DMS79 (cell line): ENCODE measurements at places on chromosomes 6 and 20.

DNA sequence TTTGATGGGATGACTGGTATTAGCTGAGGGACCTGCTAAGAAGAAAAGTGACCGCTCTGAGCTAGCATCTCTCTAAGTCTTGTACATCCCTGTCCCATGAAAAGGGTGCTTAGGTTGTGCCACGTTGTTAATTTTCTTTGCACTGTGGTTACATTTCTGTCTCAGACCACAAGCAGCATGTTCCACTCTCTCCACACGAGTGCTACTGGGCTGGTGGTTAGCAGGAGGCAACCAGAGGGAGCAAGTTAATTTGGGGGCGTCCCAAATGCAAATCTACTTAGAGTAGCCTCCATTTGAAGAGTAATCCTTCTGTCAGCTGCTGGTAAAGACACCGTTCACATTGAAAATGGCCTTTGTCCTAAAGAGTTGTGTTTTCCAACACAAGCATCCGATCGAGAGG, 3.4 kb upstream of the SCML4 start:
- DNase-seq = no peak

GRCh38 chr20:53079828-53080686, 107.9 kb downstream of the TSHZ2 start:
- no peak for DNase-seq

GRCh38 chr20:41167118-41167470, 29.8 kb downstream of the PLCG1 start:
- DNase-seq = no peak

DNA sequence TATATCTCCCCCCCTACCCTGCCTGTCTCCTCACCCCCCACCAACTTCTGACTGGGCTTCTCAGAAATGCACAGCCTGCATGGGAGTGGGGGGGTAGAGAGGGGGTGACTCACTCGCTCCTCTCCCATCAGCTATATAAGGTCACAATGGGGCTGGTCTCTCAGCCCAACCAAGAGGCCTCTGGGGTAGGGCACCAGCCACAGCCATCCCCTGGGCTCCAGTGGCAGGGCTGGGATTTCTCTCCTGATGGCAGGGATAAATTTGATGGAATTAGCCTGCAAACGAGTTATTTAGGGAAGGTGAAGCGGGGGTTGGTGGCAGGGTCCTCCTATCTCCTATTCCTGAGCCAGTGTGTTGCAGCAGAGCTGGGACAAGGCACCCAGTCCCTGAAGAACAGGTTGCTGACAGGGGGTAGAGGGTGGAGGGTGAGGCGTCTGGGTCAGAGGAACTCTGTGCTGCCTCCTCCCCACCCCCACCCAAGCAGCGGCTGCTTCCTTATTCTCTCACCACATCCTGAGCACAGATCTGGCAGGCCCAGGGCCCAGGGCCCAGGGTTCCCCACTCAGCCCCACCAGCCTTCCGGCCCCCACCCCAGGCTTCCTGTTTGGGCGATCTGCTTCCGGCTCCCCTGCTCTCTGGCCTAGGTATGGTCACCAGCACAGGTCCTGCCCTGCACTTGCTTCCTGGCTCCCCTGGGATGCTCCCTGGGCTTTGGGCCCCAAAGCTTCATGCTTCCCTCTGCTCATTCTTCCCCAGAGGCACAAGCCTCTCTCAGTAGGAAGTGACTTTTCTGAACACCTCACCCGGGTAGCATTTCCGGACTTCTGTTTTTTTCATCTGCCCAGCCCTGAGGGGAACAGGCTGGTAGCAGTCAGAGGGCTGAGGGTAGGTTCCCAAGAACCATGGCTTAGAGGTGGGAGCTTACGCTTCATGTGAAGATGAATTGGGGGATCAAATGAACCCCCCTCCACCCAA, 4.0 kb downstream of the PPP1R18 start:
- no peak for DNase-seq

DNA sequence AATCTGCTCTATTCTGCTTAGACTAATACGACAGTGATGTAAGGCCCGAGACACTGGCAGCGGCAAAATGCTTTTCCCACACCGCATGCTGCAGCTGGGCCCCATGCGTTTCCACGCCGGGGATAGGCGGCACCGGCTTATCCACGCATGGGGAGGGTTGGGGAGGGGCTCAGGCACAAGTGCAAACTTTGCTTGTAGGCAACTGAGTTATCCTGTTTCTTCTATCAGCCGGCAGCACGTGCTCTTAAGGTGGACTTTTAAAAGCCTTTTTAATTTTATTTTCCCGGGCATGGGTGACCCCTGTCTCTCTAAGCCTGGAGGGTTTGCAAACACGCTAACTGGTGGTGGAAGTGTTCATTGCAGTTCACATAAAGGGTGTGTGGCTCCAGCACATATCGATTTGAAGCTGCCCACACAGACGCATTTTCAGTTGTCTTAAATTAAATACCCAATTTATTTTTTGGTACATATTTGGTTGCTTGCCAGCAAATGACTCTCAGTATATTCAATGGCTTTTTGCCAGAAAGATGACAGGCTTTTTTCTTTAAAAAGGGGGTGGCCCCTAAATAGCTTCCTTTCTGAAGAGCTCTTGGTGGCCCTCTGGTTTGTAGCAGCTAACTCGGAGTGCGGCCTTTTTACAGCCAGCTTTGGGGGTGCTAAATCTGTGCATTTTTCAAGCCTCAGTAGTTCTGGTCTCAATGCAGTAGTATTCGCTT, 561.8 kb upstream of the AGPAT4 start:
- no peak for DNase-seq

- DNase-seq = peak; percentile 85
Observed at GRCh38 chr20:24746351-24746685, 202.8 kb upstream of the CST7 start.

- no peak for DNase-seq
Observed at GRCh38 chr6:63268574-63268973, 51.2 kb downstream of the LGSN start.

GRCh38 chr20:8943631-8944030, 125.3 kb upstream of the PLCB4 start:
- no peak for DNase-seq

GRCh38 chr6:47209632-47210031, 100.1 kb downstream of the TNFRSF21 start:
- no peak for DNase-seq

- DNase-seq = no peak
Observed at GRCh38 chr20:44009679-44009992, 95.0 kb downstream of the TOX2 start.

- DNase-seq = no peak
Observed at GRCh38 chr6:130893277-130893676, 66.1 kb downstream of the SMLR1 start.

- DNase-seq = no peak
Observed at GRCh38 chr20:1712634-1713624, 55.4 kb upstream of the SIRPG start.

DNA sequence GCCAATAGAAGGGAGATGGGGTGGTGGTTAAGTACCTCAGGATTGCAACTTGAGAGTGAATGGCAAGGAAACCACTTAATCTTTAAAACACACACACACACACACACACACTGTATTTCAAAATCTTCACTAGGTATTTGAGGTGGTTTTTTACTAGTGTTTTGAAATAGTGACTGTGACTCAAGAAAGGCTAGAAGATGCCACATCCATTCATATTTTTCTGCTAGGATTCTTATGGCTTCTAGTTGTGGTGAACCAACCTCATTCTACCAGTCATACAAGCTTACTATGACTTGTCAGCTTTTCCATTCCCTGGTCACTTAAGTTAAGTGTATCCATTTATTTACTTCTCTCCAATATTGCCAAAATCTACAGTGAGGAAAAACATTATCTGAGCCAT, 519.4 kb upstream of the JAG1 start:
- DNase-seq = no peak

- DNase-seq = no peak
Observed at GRCh38 chr20:49964964-49965780, 17.6 kb upstream of the SNAI1 start.

- DNase-seq = no peak
Observed at GRCh38 chr6:136696783-136697364, 95.4 kb downstream of the MAP3K5 start.

DNA sequence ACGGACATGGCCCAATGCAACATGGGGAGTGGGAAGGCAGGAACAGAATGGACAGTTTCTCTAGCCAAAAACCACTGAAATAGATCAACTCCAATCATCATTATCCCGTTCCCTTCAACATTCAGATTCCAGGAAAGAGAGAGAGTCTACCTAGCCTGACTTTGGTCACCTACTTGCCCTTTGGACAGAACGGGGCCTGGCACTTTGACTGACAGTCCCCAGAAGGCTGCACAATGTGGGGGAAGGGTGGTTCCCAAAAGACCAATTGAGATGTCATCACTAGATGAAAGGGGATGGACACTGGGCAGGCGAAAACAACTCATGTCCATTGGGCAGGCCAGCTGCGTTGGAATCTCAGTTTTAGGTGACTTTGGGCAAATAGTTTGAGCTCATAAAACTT, 15.0 kb upstream of the KIF16B start:
- no peak for DNase-seq

DNA sequence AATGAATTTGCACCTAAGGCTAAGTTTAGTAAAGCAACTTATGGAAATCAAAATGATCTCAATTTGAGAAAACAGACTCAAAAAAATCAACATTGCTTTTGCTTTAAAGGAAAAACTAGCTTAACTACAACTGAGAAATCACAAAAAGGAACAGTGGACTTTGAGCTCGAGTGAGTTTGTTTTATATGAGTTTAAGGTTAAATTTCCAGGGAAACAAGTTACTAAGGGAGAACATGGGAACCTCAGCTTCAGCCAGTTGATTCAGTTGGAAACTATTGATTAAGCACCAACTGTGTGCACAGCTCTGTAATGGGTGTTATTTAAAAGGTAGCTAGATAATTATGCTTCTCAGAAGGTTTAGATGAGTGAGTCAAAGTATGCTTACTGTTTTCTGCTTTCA, 85.7 kb downstream of the TBC1D7 start:
- DNase-seq = no peak

- DNase-seq = no peak
Observed at GRCh38 chr6:42624601-42625000, 60.8 kb downstream of the UBR2 start.

DNA sequence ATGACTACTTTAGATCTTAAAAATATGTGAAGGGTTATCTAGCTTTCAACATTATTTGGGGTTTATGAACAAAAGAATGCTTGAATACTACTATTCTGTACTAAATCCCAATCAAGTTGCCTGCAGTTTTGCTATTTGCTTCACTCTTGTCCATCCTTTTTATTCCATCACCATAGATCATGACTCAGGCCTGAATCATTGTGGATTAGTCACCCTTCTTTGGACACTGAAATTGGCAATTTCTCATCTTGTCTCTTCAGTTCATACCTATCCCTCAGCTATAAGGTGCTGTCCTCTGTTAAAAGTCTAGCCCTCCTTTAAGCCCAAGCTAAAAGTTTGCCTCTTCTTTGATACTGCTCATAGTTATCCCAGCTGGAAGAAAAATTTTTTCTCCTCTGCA, 199.1 kb downstream of the CENPW start:
- no peak for DNase-seq

GRCh38 chr6:42402184-42402583, 49.5 kb downstream of the TRERF1 start:
- DNase-seq = no peak

DNA sequence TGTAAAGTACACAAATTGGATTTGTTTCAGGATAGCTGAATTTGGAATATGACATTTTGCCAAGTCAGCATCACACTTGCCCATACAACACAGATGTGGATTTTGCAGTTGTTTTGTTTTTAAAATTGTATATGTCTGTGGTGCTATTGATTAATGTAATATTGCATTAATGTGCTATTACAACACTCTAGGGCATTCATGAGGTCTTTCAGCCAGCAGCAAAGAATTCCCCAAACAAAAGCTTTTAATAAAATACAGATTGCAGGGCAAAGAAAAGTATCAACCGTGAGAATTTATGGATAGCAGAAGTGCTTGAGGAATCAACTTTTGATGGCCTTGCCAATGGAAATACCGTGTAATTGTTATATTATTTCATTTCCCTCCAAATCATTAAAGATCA, 144.9 kb downstream of the AIG1 start:
- DNase-seq = no peak

- DNase-seq = no peak
Observed at GRCh38 chr20:1674361-1674760, 16.8 kb upstream of the SIRPG start.

- DNase-seq = no peak
Observed at GRCh38 chr20:46715292-46715756, 5.9 kb downstream of the SLC2A10 start.

DNA sequence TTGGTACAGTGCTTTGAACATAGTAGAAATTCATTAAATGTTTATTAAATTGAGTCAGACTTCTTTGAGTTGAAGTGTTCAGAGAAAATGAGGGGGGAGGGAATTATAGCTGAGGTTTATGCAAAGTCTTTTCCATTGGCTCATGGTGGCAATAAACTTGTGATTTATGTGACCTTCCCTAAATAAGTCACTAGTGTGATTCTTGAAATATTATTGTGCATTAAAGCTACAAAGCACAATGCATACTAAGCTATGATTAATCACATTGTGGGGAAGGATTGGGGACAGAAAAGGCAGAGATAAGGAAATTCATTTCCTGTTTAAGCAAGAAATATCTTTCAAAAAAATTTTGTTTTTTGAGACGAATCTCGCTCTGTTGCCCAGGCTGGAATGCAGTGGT, 877.5 kb downstream of the TFAP2A start:
- no peak for DNase-seq

- DNase-seq = no peak
Observed at GRCh38 chr6:11692451-11693376, 85.9 kb downstream of the ADTRP start.

DNA sequence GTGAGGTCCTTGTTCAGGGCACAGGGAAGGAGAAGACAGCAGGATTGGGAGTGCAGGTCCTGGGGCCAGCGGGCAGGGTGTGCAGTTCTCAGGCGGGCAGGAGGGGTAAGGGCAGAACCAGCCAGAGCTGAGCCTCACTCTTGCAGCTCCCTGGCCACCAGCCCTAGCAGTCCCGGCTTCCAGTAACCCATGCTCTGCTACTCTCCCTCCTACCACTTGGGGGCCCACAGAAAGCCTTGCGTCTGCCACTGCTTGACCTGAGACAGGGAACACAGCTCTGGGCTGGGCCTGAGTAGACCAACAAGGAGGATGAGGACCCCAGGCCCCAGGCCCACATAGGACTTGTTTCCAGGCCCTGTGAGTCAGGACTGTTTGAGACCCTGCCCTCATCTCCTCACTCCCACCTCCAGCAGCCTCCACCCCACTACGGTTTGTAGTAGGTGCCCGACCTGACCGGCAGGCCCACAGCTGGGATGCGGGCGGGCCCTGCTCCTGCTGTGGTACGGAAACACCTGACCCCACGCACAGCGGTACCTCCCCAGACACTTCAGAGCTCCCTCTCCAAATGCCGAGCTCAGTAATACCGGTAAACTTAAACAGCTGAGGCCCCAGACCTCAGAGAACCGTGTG, 39.2 kb downstream of the KCNK5 start:
- DNase-seq = no peak

- DNase-seq = no peak
Observed at GRCh38 chr6:106961801-106962200, 12.7 kb downstream of the CD24 start.

GRCh38 chr20:18011951-18012645, 43.3 kb downstream of the MGME1 start:
- no peak for DNase-seq

- DNase-seq = no peak
Observed at GRCh38 chr6:37314487-37315156, 39.2 kb upstream of the RNF8 start.
